ENCODE measurements at places on chromosomes 11 and 22. TPM values are rescaled to one million over a fixed set of nuclear protein-coding genes. Genes with fewer than 3 reads are reported as not detected.
A peak's percentile ranks its signal among the peaks of the same experiment; 100 is the strongest.

The PI4KA gene
- 109 TPM for total RNA-seq

The GLYAT gene
- not detected for total RNA-seq

The OR10A4 gene
- not detected for total RNA-seq

The LRFN4 gene
- 15.7 TPM for total RNA-seq

The NUP50 gene
- total RNA-seq = 49.5 TPM

GRCh38 chr11:5815534-5815933 lies 6.8 kb downstream of the OR52N2 start:
- H3K4me3 ChIP-seq = no peak overlapping the region
- H3K27ac ChIP-seq = no peak overlapping the region
- no peaks in the 10 kb centered on the region for H3K36me3 ChIP-seq
- no peaks in the 10 kb centered on the region for H3K27me3 ChIP-seq
- H3K4me1 ChIP-seq = no peaks in the 10 kb centered on the region
- no peak for DNase-seq

- H3K4me1 ChIP-seq = peaks cover 19% of the 10 kb centered on the region
- no peak for DNase-seq
- no peak overlapping the region for H3K27ac ChIP-seq
- H3K36me3 ChIP-seq = no peaks in the 10 kb centered on the region
These were observed 97.6 kb upstream of the HSD17B12 start for GRCh38 chr11:43582863-43583462.

GRCh38 chr11:27427183-27427980 lies 45.2 kb downstream of the LGR4 start:
- no peak overlapping the region for H3K27ac ChIP-seq
- no peaks in the 10 kb centered on the region for H3K27me3 ChIP-seq
- H3K4me1 ChIP-seq = no peaks in the 10 kb centered on the region

DNA sequence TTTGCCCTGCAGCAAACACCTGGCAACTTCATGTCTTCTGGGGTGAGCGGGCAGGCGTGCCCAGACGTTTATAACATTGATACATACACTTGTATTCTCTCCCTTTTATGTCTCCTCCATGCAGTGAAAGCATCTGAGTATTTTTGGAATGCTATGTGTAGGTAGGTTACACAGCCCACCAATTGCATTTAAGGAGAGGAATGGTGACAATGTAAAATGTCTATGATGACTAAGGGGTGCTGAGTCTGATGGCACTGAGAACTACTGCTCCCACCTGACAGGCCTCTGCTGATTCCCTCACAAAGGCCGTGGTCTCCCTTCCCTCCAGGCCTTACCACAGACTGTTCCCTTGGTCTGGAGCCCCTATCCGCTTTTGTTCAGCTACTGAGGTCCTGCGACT lies 22.9 kb upstream of the RASL10A start:
- no peak overlapping the region for H3K27ac ChIP-seq
- peaks cover 9% of the 10 kb centered on the region for H3K4me1 ChIP-seq
- H3K4me3 ChIP-seq = no peak overlapping the region
- peaks cover 100% of the 10 kb centered on the region for H3K36me3 ChIP-seq
- H3K27me3 ChIP-seq = no peaks in the 10 kb centered on the region

DNA sequence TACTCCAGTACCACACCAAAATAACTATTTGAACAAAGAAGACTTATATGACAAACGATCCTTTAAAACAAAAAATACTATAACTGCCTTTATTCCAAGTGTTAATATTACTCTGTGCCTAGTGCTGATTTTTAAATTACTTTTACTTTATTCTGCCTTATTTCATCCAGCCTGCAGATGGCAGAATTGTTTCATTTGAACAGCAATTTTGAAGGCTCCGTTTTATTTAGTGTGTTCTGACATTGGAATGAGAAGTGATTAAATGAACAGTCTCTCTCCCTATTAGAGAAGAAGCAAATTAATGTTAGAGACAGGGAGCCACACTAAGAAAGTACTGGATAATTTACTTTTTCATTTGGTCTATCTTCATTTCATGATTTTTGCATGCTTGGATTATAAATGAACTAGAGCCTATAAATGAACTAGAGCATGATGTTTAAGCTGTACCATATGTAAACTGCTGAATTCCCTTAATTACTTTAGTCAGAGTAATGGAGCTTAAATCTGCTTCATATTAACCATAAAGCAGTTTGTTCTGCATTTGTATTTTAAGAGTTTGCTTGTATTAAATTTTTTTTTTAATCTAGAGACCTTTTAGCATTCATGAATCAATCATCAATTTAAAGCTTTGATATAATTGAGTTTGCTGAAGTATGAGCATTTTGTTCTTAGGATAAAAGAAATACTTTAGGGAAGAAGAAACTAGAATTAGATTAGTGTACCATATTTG lies 9.8 kb downstream of the PDHX start:
- no peaks in the 10 kb centered on the region for H3K27me3 ChIP-seq
- no peaks in the 10 kb centered on the region for H3K36me3 ChIP-seq
- no peak overlapping the region for H3K27ac ChIP-seq
- no peak for DNase-seq
- H3K4me1 ChIP-seq = peaks cover 34% of the 10 kb centered on the region
- H3K4me3 ChIP-seq = no peak overlapping the region

- peaks cover 21% of the 10 kb centered on the region for H3K36me3 ChIP-seq
- H3K27me3 ChIP-seq = no peaks in the 10 kb centered on the region
- H3K4me3 ChIP-seq = peak overlapping the region; percentile 91
- peaks cover 38% of the 10 kb centered on the region for H3K4me1 ChIP-seq
- DNase-seq = peak; percentile 61
- H3K27ac ChIP-seq = peak overlapping the region; percentile 88
These were observed 697 bp upstream of the PAFAH1B2 start for GRCh38 chr11:117143390-117143789.

DNA sequence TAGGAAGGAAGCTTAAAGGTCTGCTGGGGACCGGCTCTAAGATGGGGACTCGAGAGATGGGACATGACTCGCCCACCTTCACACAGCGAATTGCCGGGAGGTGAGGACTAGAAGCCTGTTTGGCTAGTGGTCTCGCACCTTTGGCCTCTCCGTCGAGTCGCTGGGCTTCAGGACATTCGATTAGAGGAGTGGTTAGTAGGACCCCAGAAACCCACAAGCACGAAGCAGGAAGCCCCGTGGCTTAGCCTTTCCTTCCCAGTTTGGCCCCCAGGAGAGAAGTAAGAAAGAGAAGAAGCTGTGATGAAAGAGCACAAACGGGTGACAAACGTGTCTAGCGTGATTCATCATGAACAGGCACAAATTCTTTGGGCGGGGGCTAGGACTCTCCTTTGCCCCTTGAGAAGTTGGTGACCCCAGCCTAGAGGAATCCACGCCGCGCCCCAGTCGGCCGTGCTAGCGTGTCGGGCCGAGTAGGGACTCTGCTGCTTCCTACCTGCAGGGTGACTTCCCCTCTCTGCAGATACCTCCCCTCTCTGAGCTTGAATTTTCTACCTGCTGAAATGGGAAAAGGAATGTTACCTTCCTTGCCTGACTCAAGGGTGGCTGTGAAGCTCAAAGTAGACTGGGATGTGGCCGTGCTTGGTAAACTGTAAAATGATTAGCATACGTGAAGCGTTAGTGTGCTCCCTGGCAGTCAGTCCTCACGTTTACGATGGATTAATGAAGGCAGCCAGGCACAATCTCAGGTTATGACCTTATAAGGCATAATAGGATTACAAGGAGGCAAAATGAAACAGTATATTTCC lies 1.1 kb upstream of the ADM start:
- H3K4me1 ChIP-seq = peaks cover 67% of the 10 kb centered on the region
- peak; percentile 65 for DNase-seq
- H3K27me3 ChIP-seq = peaks cover 11% of the 10 kb centered on the region
- no peaks in the 10 kb centered on the region for H3K36me3 ChIP-seq
- peak overlapping the region; percentile 86 for H3K4me3 ChIP-seq

DNA sequence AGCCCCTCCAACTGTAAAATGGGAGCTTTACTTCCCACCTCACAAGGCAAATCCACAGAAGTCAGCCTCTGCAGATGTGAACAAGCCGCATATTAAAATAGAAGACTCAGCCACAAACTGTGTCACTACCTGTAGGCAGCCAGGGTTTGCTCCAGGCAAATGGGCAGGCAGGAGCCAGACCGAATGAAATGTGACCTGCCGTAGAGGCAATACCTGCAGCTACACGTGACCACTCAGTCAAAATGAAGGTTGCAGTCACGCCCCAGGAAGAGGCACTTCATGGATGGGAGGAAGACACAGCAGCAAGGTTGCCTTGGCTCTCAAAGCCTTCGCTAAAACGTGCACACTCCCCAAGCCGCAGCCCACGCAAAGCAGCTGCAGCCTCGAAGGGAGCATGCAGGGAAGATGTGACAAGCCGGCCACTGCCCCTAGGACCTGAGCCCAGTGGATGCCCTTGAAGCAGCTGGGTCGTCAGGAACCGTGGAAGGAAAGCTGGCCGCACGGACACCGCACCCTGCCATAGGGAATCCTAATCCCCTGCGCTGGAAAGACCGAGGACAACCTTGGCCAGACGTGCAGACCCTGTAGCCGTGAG lies 53.1 kb downstream of the SHANK2 start:
- no peak overlapping the region for H3K27ac ChIP-seq
- H3K27me3 ChIP-seq = no peaks in the 10 kb centered on the region
- DNase-seq = peak; percentile 40

GRCh38 chr11:56659755-56660154 lies 3.7 kb upstream of the OR5AR1 start:
- no peak for DNase-seq
- H3K4me1 ChIP-seq = no peaks in the 10 kb centered on the region
- H3K36me3 ChIP-seq = no peaks in the 10 kb centered on the region
- H3K27me3 ChIP-seq = no peaks in the 10 kb centered on the region

GRCh38 chr11:86091566-86091965 lies 22.7 kb upstream of the PICALM start:
- H3K36me3 ChIP-seq = no peaks in the 10 kb centered on the region
- H3K4me1 ChIP-seq = no peaks in the 10 kb centered on the region
- no peaks in the 10 kb centered on the region for H3K27me3 ChIP-seq

GRCh38 chr11:107337917-107338316 lies 119.7 kb downstream of the CWF19L2 start:
- no peaks in the 10 kb centered on the region for H3K4me1 ChIP-seq
- H3K27ac ChIP-seq = no peak overlapping the region
- peaks cover 17% of the 10 kb centered on the region for H3K36me3 ChIP-seq
- no peak for DNase-seq
- H3K27me3 ChIP-seq = no peaks in the 10 kb centered on the region

DNA sequence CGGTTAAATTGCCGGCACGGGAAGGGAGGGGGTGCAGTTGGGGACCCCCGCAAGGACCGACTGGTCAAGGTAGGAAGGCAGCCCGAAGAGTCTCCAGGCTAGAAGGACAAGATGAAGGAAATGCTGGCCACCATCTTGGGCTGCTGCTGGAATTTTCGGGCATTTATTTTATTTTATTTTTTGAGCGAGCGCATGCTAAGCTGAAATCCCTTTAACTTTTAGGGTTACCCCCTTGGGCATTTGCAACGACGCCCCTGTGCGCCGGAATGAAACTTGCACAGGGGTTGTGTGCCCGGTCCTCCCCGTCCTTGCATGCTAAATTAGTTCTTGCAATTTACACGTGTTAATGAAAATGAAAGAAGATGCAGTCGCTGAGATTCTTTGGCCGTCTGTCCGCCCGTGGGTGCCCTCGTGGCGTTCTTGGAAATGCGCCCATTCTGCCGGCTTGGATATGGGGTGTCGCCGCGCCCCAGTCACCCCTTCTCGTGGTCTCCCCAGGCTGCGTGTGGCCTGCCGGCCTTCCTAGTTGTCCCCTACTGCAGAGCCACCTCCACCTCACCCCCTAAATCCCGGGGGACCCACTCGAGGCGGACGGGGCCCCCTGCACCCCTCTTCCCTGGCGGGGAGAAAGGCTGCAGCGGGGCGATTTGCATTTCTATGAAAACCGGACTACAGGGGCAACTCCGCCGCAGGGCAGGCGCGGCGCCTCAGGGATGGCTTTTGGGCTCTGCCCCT lies 529 bp upstream of the CCND1 start:
- no peak for DNase-seq
- peaks cover 9% of the 10 kb centered on the region for H3K36me3 ChIP-seq
- H3K4me1 ChIP-seq = peaks cover 77% of the 10 kb centered on the region
- peaks cover 44% of the 10 kb centered on the region for H3K27me3 ChIP-seq
- peak overlapping the region; percentile 89 for H3K27ac ChIP-seq

GRCh38 chr11:10909141-10909883 lies 51.5 kb upstream of the ZBED5 start:
- no peak for DNase-seq
- H3K27ac ChIP-seq = no peak overlapping the region
- H3K36me3 ChIP-seq = no peaks in the 10 kb centered on the region
- no peaks in the 10 kb centered on the region for H3K27me3 ChIP-seq
- no peaks in the 10 kb centered on the region for H3K4me1 ChIP-seq

DNA sequence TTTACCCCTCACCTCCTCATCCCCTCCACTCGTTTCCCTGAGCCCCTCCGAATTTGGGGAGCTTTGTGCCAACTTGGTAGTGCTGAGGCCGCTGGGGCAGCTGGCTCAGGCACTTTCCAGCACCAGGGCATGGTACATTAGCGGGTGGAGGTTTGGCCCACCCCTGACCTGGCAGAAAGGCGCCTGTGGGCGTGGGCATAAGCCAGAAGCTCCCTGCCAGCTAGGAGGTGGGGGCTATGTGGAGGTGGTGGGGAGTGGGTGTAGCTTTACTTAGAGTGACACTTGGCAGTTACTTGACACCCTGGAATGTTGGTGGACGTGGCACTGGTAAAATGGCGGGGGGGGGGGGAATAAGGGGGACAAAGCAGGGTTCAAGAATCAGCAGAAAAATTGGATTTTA lies 10.3 kb upstream of the IGF2 start:
- no peak overlapping the region for H3K27ac ChIP-seq
- H3K4me3 ChIP-seq = no peak overlapping the region
- peaks cover 8% of the 10 kb centered on the region for H3K4me1 ChIP-seq
- no peaks in the 10 kb centered on the region for H3K36me3 ChIP-seq

DNA sequence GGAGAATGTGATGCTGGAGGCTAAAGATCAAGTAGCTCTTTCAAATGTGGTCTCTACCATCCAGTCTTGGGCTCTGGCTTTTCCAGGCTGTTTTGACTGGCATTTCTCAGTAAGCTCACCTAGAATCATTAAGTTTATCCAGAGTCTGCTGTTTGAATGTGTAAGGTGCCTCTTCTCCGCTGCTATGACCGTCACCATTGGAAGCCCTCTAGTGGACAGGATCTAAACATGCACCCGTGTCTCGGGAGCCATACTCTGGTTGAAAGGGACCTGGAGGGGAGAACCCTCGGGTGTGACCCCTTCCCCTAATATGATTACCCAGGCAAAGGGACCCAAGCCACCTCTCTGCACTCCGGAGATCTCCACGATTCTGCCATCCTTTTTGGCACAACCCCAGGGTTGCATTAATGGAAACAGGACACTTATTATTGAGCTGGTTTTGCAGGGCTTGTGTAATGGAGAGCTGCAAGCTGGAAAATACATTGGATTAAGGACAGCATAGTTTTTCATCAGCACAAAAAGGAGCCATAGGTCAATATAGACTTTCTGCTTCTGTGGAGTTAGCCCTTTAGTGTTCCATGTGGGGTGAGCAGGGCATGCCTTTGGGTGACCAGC lies 191.0 kb upstream of the LARGE1 start:
- H3K27me3 ChIP-seq = no peaks in the 10 kb centered on the region
- no peaks in the 10 kb centered on the region for H3K36me3 ChIP-seq
- H3K4me3 ChIP-seq = no peak overlapping the region
- H3K27ac ChIP-seq = no peak overlapping the region

Measured in lower lobe of right lung (tissue), 2 donors.